ENCODE measurements at places on chromosomes 16 and 17.

DNA sequence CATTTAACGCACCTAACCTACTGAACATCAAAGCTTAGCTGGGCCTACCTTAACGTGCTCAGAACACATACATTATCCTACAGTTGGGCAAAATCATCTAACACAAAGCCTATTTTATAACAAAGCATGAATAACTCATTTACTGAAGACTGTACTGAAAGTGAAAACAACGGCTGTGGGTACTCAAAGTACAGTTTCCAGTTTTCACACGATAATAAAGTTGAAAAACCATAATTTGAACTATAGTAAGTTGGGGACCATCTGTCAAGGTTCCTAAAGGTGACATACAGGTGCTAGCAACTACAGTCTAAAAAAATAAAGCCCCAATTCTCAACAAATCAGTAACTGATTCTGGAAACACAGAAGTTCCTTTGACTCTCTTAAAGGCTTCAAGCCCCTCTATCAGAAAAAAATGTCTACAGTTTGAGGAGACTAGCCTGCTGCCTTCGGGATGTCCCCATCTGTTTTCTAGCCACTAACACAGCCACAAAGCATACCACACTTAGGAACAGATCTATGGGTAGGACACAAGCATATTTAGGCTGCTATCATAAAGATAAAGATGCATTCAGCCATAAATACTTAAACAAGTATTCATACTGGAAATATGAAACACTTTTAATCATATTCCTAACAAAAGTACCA is 71.3 kb downstream of the KANSL1 start:
- H3K4me3 ChIP-seq, result peak overlapping the region; percentile 24
- H3K27ac ChIP-seq, result peak overlapping the region; percentile 10
- H3K27me3 ChIP-seq, result no peaks in the 10 kb centered on the region
- H3K4me1 ChIP-seq, result peaks cover 45% of the 10 kb centered on the region
- DNase-seq, result no peak
- peaks cover 8% of the 10 kb centered on the region for H3K36me3 ChIP-seq

- H3K27me3 ChIP-seq, result no peaks in the 10 kb centered on the region
- no peaks in the 10 kb centered on the region for H3K4me1 ChIP-seq
- no peak overlapping the region for H3K4me3 ChIP-seq
- no peak overlapping the region for H3K27ac ChIP-seq
- no peak for DNase-seq
These were observed 20.4 kb downstream of the MIEF2 start for GRCh38 chr17:18280766-18281371.

- H3K4me1 ChIP-seq, result peaks cover 45% of the 10 kb centered on the region
- H3K36me3 ChIP-seq, result peaks cover 31% of the 10 kb centered on the region
- peak overlapping the region; percentile 93 for H3K27ac ChIP-seq
These were observed 63.1 kb downstream of the IKZF3 start for GRCh38 chr17:39801055-39801454.

DNA sequence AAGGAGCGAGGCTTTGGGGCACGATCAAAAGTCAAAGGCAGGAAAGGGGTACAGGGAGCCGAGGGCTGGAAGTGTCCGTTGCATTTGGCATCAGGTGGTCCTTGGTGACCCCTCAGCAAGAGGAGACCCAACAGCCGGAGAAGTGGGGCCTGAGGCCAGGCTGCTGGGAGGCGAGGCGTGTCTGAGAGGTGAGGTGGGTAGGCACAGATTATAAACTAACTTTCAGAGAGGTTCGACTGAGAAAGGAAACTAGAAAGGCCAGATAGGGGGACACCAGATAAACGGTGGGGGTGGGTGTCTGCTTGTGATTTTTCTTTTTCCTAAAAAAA is 3.6 kb downstream of the PECAM1 start:
- H3K27me3 ChIP-seq, result no peaks in the 10 kb centered on the region
- H3K36me3 ChIP-seq, result peaks cover 47% of the 10 kb centered on the region
- H3K4me1 ChIP-seq, result peaks cover 25% of the 10 kb centered on the region
- H3K4me3 ChIP-seq, result no peak overlapping the region
- H3K27ac ChIP-seq, result peak overlapping the region; percentile 67

GRCh38 chr16:23566724-23567123 is 9.2 kb downstream of the UBFD1 start:
- no peak overlapping the region for H3K4me3 ChIP-seq
- peaks cover 34% of the 10 kb centered on the region for H3K36me3 ChIP-seq
- H3K27ac ChIP-seq, result no peak overlapping the region
- H3K4me1 ChIP-seq, result peaks cover 17% of the 10 kb centered on the region
- DNase-seq, result no peak
- H3K27me3 ChIP-seq, result no peaks in the 10 kb centered on the region

DNA sequence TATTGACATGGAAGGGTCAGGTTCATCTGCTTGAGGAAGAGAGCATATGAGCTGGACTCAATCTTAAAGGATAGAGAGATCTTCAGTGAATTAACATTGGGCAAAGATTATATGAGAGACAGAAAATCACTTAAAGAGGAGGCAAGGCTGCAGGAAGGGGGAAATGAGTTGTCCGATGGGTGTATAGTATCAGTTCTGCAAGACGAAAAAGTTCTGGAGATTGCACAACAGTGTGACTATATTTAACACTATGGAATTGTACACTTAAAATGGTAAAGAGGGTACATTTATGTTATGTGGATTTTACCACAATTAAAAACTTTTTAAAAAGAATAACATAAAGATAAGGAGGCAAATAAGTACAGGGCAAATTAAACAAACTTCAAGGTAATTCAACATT is 80.7 kb downstream of the HELZ start:
- H3K4me3 ChIP-seq, result no peak overlapping the region
- no peaks in the 10 kb centered on the region for H3K4me1 ChIP-seq
- H3K36me3 ChIP-seq, result peaks cover 29% of the 10 kb centered on the region

DNA sequence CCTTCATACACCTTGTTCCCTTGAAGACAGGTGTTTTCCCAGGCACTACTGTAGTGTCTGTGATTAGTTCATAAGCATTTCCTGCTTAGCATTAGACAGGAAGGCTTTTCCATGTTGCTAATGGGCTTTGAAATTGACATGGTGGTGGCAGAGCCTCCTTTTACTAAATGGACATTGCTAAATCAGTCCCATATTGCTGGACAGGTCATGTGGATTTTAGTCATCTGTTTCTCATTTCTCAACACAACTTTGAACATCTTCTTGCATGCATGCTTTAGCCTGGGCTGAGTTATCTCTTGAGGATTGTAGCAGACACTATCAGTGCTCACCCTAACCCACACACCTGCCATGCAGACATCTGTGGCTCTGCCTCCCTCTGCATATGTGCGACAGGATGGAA is 13.7 kb upstream of the BCO1 start:
- H3K4me1 ChIP-seq, result peaks cover 3% of the 10 kb centered on the region
- no peak overlapping the region for H3K4me3 ChIP-seq
- DNase-seq, result no peak
- H3K36me3 ChIP-seq, result no peaks in the 10 kb centered on the region
- H3K27me3 ChIP-seq, result peaks cover 9% of the 10 kb centered on the region
- no peak overlapping the region for H3K27ac ChIP-seq

- H3K4me1 ChIP-seq, result peaks cover 12% of the 10 kb centered on the region
- H3K36me3 ChIP-seq, result peaks cover 22% of the 10 kb centered on the region
- H3K27me3 ChIP-seq, result no peaks in the 10 kb centered on the region
- H3K4me3 ChIP-seq, result no peak overlapping the region
- no peak for DNase-seq
- H3K27ac ChIP-seq, result no peak overlapping the region
These were observed 240.0 kb downstream of the NTN1 start for GRCh38 chr17:9261081-9262012.

- H3K4me3 ChIP-seq, result no peak overlapping the region
- H3K4me1 ChIP-seq, result no peaks in the 10 kb centered on the region
- no peaks in the 10 kb centered on the region for H3K27me3 ChIP-seq
These were observed 606.3 kb upstream of the CDH11 start for GRCh38 chr16:65728167-65728566.

DNA sequence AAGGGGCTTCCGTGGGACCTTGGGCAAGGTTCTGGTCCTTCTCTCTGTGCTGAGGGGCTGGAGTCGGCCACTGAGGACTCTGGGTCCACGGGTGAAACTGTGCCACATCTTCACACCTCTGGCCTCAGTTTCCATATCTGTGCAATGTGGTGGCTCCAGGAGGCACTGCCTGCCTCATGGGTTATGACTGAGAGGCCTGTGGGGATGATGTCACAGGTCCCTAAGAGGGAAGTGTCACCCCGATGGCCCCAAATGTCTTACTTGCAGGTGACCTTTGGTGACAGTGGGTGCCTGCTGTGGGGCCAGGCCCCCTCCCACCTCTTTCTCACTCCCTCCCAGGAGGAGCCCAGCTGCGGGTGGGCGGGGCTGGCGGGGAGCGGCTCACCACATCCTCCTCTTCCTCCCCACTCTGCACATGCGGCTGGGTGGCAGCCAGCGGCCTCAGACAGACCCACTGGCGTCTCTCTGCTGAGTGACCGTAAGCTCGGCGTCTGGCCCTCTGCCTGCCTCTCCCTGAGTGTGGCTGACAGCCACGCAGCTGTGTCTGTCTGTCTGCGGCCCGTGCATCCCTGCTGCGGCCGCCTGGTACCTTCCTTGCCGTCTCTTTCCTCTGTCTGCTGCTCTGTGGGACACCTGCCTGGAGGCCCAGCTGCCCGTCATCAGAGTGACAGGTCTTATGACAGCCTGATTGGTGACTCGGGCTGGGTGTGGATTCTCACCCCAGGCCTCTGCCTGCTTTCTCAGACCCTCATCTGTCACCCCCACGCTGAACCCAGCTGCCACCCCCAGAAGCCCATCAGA is at the start of gene IL21R:
IL21R (plus strand) TSS at position 407 of the 801 bp plus-strand sequence. CDS start 27,898 bp downstream, outside the sequence.
- peak within 1 kb of the TSS; percentile 80 for H3K4me3 ChIP-seq
- H3K27me3 ChIP-seq, result peaks cover 6% of the 10 kb centered on the region
- no peaks in the 10 kb centered on the region for H3K36me3 ChIP-seq
- peaks cover 63% of the 10 kb centered on the region for H3K4me1 ChIP-seq
- DNase-seq, result peak; percentile 78

- H3K4me1 ChIP-seq, result peaks cover 9% of the 10 kb centered on the region
- H3K27me3 ChIP-seq, result no peaks in the 10 kb centered on the region
- H3K27ac ChIP-seq, result no peak overlapping the region
- no peak for DNase-seq
- no peaks in the 10 kb centered on the region for H3K36me3 ChIP-seq
These were observed 19.2 kb downstream of the CYB561 start for GRCh38 chr17:63426917-63427308.

- H3K36me3 ChIP-seq, result peaks cover 18% of the 10 kb centered on the region
- no peak overlapping the region for H3K4me3 ChIP-seq
- H3K27me3 ChIP-seq, result peaks cover 1% of the 10 kb centered on the region
- DNase-seq, result no peak
- no peak overlapping the region for H3K27ac ChIP-seq
These were observed 18.8 kb downstream of the IL34 start for GRCh38 chr16:70665113-70665694.

GRCh38 chr17:67636834-67637520 is 80.8 kb upstream of the NOL11 start:
- H3K4me3 ChIP-seq, result no peak overlapping the region
- peaks cover 15% of the 10 kb centered on the region for H3K36me3 ChIP-seq
- no peaks in the 10 kb centered on the region for H3K27me3 ChIP-seq

GRCh38 chr16:9946022-9946720 is 236.1 kb downstream of the GRIN2A start:
- no peaks in the 10 kb centered on the region for H3K36me3 ChIP-seq
- no peaks in the 10 kb centered on the region for H3K4me1 ChIP-seq
- no peak overlapping the region for H3K27ac ChIP-seq

DNA sequence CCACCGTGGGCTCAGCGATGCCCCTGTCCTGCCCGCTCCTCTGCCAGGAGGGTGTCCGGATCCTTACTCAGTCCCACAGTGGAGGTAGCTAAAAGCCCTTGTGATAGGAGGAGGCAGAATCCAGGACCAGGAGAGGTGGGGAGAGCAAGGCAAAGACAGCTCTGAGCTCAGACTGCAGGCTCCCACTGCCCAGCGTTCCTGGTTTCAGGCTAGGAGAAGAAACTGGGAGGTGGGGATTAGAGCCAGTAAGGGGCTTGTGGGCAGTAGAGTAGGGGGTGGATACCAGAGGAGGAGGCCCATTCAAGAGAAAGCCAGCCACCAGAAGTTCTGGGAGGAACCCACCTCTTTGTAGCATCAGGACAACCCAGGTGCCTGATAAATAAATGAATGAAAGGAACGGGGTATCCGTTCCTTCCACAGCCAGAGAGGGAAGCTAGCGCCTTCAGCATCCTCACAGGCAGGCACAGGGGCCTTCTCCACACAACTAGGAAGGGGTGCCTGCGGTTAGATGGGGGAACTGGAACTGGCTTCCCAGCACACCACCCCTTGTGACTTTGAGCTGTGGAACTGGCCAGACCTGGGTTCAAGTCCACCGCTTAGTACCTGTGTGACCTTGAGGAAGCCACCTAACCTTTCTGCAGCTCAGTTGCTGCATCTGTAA is 2.3 kb downstream of the IL21R start:
- H3K27me3 ChIP-seq, result peaks cover 10% of the 10 kb centered on the region
- no peaks in the 10 kb centered on the region for H3K36me3 ChIP-seq
- peak overlapping the region; percentile 90 for H3K27ac ChIP-seq
- DNase-seq, result no peak

GRCh38 chr17:76145231-76146052 is 4.4 kb upstream of the FOXJ1 start:
- peak overlapping the region; percentile 90 for H3K27ac ChIP-seq
- H3K4me3 ChIP-seq, result peak overlapping the region; percentile 78
- DNase-seq, result peak; percentile 29
- H3K27me3 ChIP-seq, result peaks cover 1% of the 10 kb centered on the region
- H3K4me1 ChIP-seq, result peaks cover 32% of the 10 kb centered on the region

DNA sequence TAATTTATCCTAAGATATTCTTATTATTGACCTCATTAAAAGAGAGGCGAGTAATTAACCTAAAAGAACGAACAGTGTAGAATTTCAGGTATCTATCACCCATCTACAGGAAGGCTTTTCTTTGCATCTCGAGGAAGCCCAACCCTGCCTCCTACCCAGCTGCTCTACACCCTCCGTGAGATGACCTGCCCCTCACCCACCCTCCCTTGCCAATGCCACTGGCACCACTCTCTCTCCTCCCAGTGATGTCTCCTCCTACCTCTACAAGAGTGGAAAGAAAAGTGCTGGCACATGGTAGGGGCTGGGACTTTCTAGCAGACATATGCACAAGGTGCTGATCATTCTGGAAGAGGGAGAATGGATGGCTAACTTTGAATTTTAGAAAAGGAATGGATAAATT is 22.9 kb upstream of the FOXJ1 start:
- DNase-seq, result no peak
- H3K27me3 ChIP-seq, result peaks cover 3% of the 10 kb centered on the region
- H3K36me3 ChIP-seq, result no peaks in the 10 kb centered on the region
- H3K4me1 ChIP-seq, result no peaks in the 10 kb centered on the region
- H3K4me3 ChIP-seq, result no peak overlapping the region

DNA sequence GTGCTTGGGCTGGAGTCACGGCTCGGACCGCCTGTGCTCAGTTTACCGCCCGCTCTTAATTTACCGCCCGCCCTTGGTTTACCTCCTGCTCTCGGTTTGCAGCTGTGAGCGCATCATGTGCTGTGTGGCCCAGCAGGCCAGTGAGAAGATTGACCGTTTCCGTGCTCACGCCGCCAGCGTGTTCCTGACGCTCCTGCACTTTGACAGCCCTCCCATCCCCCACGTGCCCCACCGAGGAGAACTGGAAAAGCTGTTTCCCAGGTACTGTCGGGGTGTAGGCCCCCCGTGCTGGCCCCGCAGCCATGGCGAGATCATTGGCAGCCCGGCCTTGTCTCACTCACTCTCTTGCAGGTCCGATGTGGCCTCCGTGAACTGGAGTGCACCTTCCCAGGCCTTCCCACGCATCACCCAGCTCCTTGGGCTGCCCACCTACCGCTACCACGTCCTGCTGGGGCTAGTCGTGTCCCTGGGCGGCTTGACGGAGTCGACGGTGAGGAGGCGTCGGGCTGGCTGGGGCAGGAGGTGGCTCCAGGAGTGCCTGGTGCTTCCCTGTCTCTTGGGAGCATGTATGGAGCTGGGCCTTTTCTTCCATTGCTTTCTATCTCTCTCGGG is 89.3 kb upstream of the ZNF750 start:
- H3K36me3 ChIP-seq, result peaks cover 39% of the 10 kb centered on the region
- H3K4me1 ChIP-seq, result no peaks in the 10 kb centered on the region

All from memory B cell (primary cell).